ENCODE measurements at places on chromosomes 3 and 15. TPM values are rescaled to one million over a fixed set of nuclear protein-coding genes. Genes with fewer than 3 reads are reported as not detected.
A peak's percentile ranks its signal among the peaks of the same experiment; 100 is the strongest.

DNA sequence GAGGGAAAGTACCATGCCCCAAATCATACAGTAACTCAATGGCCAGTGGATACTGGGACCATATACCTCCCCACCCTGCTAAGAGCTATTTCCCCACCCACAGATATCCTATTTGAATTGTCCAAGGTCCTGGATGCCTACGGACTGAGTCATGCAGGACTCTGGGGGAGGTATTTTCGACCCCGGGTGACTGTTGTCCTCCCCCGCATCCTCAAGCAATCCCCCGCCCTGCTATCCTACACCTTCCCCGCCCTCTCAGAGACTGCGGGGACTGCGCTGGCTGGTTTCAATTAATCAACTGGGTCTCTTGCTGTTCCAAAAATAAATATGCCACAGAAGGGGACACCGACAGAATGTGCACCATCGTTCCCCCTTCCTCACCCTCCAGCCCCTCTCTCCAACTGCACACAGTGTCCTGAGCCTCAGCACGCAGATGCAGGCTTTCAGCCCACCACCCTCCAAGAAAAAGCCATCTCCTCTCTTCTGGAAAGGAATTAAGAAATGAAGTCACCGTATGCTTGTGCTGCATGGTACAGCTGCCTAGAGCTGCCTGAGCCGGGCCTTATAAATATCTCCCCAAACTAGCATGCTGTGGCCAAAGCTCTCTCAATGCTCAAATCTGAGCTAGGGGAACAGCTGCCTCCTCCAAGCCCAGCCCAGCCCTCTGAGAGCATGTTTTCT, 8.1 kb downstream of the CAV3 start:
- DNase-seq: no peak

- no peak for DNase-seq
Observed at GRCh38 chr15:66862111-66862939, 160.3 kb downstream of the SMAD6 start.

- no peak for DNase-seq
Observed at GRCh38 chr3:107775974-107776373, 253.2 kb downstream of the BBX start.

GRCh38 chr3:143998266-143998665, 26.6 kb downstream of the DIPK2A start:
- no peak for DNase-seq

DNA sequence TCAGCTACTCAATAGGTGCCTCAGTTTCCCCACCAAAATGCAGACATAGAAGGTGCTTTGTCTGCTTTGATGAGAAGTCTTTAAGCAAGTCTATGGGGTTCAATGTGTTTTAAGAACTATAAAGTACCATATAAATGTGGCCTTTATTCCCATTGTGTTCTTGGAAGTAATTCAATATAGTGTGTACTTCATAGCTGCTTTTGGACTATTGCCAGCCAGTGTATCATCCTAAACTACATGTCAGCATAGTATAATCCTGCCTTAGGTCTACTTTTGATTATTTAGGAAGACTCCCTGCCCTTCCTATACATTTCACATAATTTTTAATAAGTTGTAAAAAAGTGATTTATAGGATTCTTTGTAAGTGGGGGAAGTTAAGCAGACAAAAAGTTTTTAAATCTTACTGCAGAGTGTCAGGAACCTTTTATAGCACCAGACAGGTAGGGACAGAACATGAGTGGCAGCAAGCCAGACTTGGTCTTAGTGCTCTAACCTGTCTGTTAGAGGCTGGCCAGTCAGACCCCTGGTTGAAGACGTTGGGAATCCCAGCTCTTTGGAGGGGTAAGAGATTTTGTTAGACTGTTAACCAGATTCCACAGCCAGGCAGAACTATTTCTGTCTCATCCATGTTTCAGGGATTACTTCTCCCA, 48.4 kb downstream of the MLH1 start:
- DNase-seq: no peak

DNA sequence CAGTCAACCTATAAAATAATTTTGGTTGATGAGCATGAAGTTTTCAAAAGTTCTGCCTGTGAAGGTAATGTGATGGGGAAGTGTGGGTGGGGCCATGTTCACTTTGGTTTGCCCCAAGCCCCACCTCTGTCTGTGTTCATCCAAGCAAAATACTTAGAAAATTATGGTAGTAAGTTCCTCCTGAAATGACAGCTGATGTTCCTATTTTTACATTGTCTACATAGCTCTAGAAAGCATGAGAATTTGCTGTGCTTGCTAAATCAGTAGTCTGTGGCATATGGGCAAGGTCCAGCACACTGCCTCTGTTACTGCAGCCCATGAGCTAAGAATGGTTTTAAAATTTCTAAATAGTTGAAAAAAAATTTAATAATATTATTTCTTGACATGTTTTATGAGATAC, 21.9 kb upstream of the CP start:
- no peak for DNase-seq

- no peak for DNase-seq
Observed at GRCh38 chr3:37922721-37923568, 61.3 kb downstream of the CTDSPL start.

GRCh38 chr3:99915906-99916432, 98.3 kb downstream of the CMSS1 start:
- DNase-seq: no peak

- DNase-seq: no peak
Observed at GRCh38 chr15:62932436-62932835, 110.1 kb upstream of the TPM1 start.

DNA sequence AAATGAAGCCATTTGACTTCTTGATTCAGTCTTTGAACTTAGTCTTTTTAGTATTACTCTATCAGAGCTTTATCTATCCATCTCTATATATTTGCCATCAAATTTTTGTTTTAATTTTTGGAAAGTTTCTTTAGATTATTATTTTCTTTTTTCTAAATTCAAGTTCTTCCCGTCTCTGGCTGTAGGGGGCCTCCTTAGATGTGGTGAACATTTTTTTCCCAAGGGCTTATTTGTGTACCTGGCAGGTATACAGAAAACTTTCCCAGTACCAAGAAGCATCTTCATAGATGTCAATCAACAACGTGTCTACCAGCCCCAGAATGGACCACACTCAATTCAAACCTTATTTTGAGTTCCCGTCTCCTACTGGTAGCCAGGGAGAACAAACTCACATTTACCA, 486.8 kb upstream of the CNTN4 start:
- DNase-seq: no peak

GRCh38 chr3:195260280-195260905, 10.6 kb downstream of the XXYLT1 start:
- no peak for DNase-seq

DNA sequence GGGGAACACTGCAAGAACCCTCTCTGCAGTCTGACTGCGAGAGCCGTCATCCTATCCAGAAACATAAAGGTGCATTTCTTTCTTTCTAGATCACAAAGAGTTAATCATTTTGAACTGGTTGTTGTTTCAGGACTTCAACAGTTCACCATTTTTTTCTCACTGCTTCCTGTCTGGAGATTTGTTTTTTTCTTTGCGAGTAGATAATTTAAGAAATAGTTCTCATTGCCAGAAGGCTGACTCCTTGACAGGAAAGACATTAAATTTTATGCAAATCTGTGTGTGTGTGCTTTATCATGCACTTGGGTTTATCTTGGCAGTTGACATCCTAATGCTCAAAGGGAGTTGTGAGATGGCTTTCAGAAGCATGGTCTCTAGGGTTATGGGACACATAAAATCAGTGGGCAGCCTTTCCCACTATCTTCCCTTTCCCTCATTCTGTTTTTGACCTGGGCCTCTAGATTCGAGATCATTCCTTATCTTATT, 123.5 kb upstream of the TBL1XR1 start:
- DNase-seq: no peak

DNA sequence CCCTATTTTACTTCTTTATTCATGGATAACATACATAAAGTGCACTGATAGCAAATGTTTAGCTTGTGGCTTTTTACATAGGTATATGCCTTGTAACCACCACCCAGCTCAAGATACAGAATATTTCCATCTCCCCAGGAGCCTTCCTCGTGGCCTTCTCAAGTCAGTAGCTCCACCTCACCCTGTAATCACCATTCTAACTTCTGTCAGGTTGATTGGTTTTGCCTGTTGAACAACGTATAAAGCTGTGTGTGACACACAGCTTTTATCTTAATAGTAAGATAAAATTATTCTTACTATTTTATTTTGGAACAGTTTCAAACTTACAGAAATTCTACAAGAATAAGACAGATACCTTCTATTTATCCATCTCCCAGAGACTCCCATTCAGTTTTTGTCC, 13.3 kb downstream of the ATG7 start:
- DNase-seq: no peak

GRCh38 chr3:194281766-194282165, 69.4 kb downstream of the CPN2 start:
- peak; percentile 61 for DNase-seq

DNA sequence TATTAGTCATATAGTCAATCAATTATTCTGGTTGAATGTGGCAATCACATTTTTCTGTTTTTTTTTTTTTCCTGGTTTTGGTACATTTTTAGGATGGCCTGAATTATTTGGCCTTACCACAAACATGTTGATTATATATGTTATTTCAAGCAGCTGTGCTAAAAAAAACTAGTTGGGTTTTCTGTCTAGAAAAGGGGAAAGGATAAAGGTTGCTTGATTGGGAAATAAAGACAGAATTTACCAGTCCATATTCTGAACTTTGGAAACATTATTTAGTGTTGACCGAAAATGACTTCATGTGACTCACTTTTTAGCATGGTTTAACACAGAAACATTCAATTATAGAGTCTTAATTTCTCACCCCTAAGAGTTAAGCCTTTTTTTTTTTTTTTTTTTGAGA, 8.1 kb downstream of the MORF4L1 start:
- no peak for DNase-seq

DNA sequence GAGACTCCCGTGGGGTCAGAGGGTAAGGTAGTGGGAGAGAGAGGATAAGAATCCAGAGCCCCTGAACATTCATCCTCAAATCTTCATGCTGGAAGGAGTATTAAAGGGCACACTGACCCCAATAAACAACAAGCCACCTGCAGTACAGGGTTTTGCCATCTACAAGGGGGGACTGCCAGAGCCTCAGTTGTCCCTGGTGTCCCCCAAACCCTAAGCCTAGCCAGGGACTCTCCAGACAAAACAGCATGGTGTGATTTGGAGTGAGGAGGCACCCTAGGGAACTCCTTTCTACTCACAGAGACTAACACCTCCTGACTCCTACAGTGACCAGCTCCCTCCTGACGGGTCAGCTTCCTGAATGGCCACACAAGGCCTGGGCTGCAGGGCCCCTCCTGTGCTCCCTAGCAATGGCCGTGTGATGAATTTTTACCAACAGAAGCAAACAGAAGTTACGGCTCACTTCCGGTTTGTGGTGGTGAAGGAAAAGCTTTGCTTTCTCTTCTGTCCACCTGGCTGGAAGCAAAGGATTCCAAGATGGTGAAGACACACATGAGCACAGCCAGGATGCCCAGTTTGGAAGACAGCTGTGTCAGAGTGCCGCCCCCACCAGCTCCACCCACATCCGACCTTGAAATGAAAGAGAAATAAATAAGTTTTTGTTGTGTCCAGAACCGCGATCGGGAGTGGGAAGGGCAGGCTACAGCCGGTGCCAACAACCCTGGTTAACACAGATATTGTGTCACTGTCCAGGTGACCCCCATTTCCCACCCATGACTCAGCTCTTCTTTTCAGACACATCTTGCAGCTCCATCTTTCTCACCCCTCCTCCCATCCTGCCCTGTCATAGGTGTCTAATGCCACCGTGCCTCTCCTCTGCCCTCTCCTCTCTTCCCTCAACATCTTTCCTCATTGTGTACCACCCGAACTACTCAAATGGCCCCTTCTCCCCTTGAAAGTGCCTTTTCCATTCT, 69.6 kb upstream of the ATP13A3 start:
- no peak for DNase-seq

GRCh38 chr3:20064796-20065564, 24.7 kb downstream of the KAT2B start:
- no peak for DNase-seq

GRCh38 chr3:99637368-99638111, 854 bp upstream of the COL8A1 start:
- no peak for DNase-seq

DNA sequence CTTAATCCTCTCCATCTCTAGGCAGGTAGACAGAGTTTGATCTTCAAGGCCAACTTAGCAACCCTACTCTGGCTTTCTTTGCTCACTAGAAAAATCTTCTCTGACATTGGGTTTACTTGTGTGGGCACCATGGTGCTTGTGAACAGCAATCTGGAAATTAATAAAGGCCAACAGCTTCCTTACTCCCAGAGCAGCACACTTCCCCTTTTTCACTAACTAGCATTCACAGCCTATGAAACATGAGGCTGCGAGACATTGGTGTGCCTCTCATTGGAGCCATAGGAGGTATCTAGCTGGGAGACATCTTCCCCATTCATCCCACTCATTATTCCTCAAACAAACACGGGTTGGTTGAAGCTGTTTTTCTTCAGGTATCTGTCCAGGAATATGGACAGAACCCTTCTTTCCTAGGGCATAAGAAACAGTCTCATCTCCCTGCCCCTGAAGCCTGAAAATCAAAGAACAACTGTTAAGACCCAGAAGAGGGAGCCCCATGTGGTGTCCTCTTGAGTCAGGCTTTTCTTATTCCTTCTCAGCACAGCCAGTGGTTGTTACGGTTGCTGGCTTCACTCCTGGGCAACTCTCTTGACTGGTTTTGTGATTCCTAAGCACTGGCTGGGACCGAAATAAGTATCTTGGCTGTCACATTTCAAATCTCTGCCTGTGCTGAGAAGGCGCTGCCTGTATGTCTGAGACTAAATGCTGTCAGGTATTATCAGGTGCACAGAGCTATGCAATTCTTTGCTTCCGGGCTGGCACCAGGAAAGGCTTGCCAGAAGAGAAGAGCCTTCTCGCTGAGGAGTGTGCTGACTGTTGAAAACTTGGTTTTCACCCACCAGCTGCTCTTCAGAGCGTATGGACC, 194.4 kb downstream of the FEZF2 start:
- no peak for DNase-seq

GRCh38 chr15:85306946-85307686, 73.3 kb upstream of the AKAP13 start:
- no peak for DNase-seq

DNA sequence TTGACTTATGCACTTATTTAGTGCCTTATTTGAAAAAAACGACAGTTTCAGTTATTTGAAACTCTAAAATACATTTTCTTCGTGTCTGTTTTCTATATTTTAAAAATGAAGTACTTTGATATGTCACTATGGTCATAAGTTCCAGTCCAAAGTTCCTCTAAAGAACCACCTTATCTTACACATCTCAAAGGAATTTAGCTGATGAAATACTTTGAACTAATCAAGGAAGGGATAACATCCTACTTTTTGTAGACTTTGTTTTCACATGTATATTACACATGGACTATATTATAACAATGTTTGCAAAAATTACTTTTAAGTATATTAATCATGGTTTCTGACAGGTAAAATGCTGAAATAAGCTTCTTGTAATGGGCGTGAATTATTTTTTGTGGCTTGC, 265.8 kb upstream of the ZNF717 start:
- DNase-seq: no peak

- no peak for DNase-seq
Observed at GRCh38 chr3:123733805-123734526, 149.1 kb upstream of the HACD2 start.

The SERPINI2 gene
- total RNA-seq: not detected

The CPLX3 gene
- not detected for total RNA-seq

The ADAMTS9 gene
- 4.6 TPM for total RNA-seq

The TRIM71 gene
- total RNA-seq: 0.05 TPM

The TNFSF10 gene
- total RNA-seq: not detected

The SKOR1 gene
- total RNA-seq: 0.27 TPM

The CRABP1 gene
- total RNA-seq: not detected

The ZNF860 gene
- total RNA-seq: 1.5 TPM

Measured in chondrocyte (in vitro differentiated cells).